ENCODE measurements at places on chromosomes 4 and X. TPM values are rescaled to one million over a fixed set of nuclear protein-coding genes. Genes with fewer than 3 reads are reported as not detected.

DNA sequence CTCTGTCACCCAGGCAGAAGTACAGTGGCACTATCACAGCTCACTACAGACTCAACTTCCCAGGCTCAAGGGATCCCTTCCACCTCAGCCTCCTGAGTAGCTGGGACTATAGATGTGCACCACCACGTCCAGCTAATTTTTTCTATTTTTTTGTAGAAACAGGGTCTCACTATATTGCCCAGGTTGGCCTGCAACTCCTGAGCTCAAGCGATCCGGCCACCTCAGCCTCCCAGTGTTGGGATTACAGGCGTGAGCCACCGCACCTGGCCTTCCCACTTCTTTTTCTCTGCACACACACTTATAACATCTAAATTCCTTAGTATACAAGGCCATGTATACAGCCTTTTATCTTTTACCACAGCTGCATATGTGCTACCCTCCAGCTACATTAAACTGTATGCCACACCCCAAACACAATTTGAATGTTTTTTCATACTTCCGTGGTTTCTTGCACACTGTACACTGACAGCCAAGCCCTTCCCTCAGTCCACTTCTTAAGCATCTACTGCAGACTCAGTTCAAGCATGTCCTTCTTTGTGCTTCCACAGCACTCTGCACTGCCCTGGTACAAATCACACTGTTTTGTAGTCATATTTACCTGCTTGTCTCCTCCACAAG, 6.5 kb downstream of the SLC7A3 start:
- H3K36me3 ChIP-seq, result no peaks in the 10 kb centered on the region
- no peak overlapping the region for H3K4me3 ChIP-seq

DNA sequence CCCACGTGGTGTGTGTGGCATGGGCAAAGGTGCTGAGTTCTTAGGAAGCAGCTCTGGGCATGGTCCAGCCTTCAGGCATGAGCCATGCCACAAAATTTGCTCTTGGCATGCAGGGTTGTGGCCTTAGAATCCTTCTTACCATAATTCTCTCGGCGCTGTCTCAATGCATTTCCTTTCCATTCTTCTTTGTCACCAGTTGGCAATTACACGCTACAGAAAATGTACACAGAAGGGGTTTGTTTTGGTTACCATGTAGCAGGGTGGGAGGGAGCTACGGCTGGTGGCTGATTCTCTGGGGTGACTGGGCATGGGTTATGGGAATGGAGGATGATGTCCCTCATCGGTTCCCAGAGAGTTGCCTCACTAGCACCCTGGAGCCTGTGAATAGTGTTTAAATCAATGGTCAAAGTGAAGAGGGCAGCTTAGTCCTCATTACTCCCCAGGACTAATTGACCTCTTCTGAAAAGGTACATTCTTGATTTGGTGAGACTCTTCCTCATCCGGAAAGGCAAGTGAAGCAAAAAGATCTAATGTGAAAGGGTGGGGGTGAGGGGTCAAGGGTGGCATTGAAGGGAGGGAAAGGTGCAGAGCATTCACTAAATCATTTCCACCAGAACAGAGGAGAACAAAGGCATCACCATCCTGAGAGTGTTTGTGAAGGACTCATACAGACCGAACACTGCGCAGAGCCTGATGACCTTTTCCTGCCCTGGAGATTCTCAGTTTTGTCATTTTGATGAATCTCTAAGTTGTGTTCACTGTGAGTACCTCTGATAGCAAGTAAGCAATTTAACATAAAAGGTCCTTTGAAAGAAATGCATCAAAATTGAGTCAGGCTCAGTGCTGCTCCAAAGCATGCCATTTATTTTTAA, 199.8 kb upstream of the SFRP2 start:
- H3K27me3 ChIP-seq, result peaks cover 5% of the 10 kb centered on the region
- H3K27ac ChIP-seq, result no peak overlapping the region
- H3K4me3 ChIP-seq, result no peak overlapping the region
- no peak for DNase-seq
- no peaks in the 10 kb centered on the region for H3K4me1 ChIP-seq

USP51 gene
- not detected for polyA plus RNA-seq

FAM184B gene
- not detected for polyA plus RNA-seq

SLC10A4 gene
- polyA plus RNA-seq, result not detected

GRCh38 chr4:129350834-129351721, 255.1 kb downstream of the C4orf33 start:
- no peak overlapping the region for H3K4me3 ChIP-seq
- peaks cover 8% of the 10 kb centered on the region for H3K27me3 ChIP-seq
- H3K4me1 ChIP-seq, result no peaks in the 10 kb centered on the region
- no peak overlapping the region for H3K27ac ChIP-seq

DNA sequence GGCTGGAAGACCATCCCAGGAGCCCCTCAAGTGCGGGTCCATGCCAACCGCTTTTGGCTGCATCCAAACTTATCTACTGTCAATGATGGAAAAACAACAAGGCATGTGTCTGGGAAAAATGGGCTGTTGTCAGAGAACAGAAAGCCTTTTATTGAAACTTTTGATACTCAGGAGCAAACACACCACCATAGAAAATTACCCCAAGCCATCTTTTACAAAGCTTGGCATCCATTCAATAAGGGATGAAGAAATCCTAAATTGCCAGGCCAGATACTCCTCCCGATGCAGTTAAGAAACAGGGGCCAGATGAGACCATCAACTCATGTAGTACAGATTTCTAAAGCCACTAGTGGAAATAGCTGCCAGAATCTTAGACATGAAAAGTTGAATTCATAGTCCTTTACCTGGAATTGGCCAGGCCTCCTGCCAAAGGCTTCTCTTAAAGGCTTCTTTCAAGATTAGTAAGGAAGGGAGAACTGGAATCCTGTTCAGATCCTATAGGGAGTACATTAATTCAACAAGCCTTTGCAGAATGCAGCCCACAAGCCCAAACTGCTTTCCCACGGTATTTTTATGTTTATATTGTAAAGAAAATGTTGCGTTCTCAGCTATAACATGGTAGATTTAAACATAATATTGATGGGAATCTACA, 145.4 kb upstream of the MAP3K15 start:
- peaks cover 2% of the 10 kb centered on the region for H3K27me3 ChIP-seq
- no peak overlapping the region for H3K4me3 ChIP-seq
- H3K4me1 ChIP-seq, result peaks cover 24% of the 10 kb centered on the region
- H3K36me3 ChIP-seq, result no peaks in the 10 kb centered on the region
- H3K27ac ChIP-seq, result no peak overlapping the region

- H3K36me3 ChIP-seq, result no peaks in the 10 kb centered on the region
- no peaks in the 10 kb centered on the region for H3K27me3 ChIP-seq
- H3K4me1 ChIP-seq, result no peaks in the 10 kb centered on the region
- no peak overlapping the region for H3K4me3 ChIP-seq
- H3K27ac ChIP-seq, result no peak overlapping the region
These were observed 341.1 kb upstream of the PPARGC1A start for GRCh38 chr4:24230955-24231354.

GRCh38 chr4:79492148-79492547, 84.1 kb upstream of the GK2 start:
- no peak for DNase-seq
- no peaks in the 10 kb centered on the region for H3K4me1 ChIP-seq
- H3K36me3 ChIP-seq, result no peaks in the 10 kb centered on the region
- no peak overlapping the region for H3K27ac ChIP-seq
- no peak overlapping the region for H3K4me3 ChIP-seq
- no peaks in the 10 kb centered on the region for H3K27me3 ChIP-seq

FAM9C gene
- polyA plus RNA-seq, result not detected

GRCh38 chr4:53489279-53489889, 101.9 kb downstream of the LNX1 start:
- no peaks in the 10 kb centered on the region for H3K36me3 ChIP-seq
- no peak for DNase-seq
- H3K27me3 ChIP-seq, result no peaks in the 10 kb centered on the region
- no peaks in the 10 kb centered on the region for H3K4me1 ChIP-seq

CENPVL2 gene
- polyA plus RNA-seq, result not detected

- H3K27me3 ChIP-seq, result peaks cover 1% of the 10 kb centered on the region
These were observed 147.3 kb downstream of the PCDH7 start for GRCh38 chr4:30867427-30867826.

DNA sequence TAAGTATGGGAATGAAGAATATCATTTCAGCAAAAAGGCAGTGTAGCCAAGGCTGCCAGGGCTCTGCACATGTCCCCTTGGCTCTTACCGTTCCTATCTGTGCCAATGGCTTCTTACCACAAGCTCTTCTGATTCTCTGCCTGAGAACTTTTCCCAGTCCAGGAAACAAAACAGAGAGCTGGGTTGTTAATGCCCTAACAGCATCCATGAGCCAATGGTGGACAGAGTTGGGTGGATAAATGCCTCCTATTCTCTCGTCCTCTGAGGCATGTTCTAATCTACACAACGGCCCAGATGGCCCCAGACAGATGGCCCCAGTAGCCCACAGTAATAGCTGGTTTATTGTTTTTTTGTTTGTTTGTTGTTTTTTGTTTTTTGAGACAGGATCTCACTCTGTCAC, 28.0 kb downstream of the SCD5 start:
- no peaks in the 10 kb centered on the region for H3K4me1 ChIP-seq
- DNase-seq, result no peak
- peaks cover 4% of the 10 kb centered on the region for H3K27me3 ChIP-seq
- peaks cover 13% of the 10 kb centered on the region for H3K36me3 ChIP-seq
- H3K4me3 ChIP-seq, result no peak overlapping the region
- H3K27ac ChIP-seq, result no peak overlapping the region

NDUFC1 gene
- 80.1 TPM for polyA plus RNA-seq

GRIPAP1 gene
- polyA plus RNA-seq, result 7.7 TPM

GRCh38 chr4:78410676-78411075, 140.9 kb upstream of the ANXA3 start:
- DNase-seq, result no peak
- H3K27me3 ChIP-seq, result no peaks in the 10 kb centered on the region
- H3K4me3 ChIP-seq, result no peak overlapping the region
- H3K27ac ChIP-seq, result no peak overlapping the region
- H3K4me1 ChIP-seq, result no peaks in the 10 kb centered on the region

DNA sequence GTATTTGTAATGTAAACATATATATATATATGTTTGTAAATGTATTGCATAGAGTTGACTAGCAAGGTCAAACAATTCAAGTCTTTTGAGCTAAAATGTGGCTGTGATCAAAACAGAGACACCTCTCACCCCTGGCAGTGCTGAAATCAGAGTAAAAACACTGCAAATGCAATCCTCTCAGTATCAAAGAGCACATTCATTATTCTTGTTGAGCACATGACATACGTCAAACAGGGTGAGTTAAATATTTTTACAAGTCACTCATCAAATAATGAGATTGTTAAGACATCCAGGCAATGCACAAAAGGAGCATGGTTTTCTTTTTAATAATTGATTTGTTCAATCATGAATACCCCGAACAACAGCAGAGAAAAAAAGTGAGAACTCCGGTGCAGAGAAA, 114.1 kb upstream of the KCNIP4 start:
- no peak overlapping the region for H3K27ac ChIP-seq
- no peaks in the 10 kb centered on the region for H3K4me1 ChIP-seq
- no peaks in the 10 kb centered on the region for H3K36me3 ChIP-seq
- no peak overlapping the region for H3K4me3 ChIP-seq
- no peaks in the 10 kb centered on the region for H3K27me3 ChIP-seq
- no peak for DNase-seq

Measured in immature natural killer cell (primary cell).